AG04450 (cell line): ENCODE measurements at places on chromosomes 3 and 15.
A peak's percentile ranks its signal among the peaks of the same experiment; 100 is the strongest.

DNA sequence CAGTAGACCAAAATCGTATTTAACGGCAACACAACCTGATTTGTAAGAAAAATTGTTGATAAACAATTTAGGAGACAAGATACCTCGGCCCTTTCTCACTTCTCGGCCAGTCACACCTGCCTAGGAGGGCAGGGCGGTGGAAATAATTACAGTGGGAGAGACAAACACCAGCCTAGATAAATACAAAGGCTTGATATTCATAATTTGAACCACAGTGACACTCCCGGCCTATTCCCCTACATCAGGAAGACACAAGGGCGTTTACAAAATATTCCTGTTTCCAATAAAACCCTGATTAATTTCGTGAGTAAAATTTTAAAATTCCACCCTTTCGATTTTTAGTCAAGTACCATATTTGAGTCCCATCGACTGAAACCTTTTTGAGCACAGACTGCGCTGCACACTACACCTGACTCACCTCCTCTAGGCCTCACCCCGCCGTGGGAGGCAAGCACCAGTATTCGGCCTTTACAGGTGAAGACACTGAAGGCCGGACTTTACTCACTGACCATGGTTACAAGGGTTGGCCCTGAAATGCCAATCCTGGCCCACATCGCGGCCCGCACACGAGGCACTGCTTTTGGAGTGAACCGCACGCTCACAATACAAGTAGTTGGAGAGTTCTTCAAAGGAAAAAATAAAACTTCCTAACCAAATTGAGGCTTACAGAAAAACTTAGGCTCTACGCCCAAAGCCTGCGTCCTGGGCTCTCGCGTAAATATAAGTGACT, 794 bp downstream of the ARPP19 start:
- no peak for DNase-seq

- DNase-seq, result no peak
These were observed 58.7 kb upstream of the CHST2 start for GRCh38 chr3:143060906-143061305.

DNA sequence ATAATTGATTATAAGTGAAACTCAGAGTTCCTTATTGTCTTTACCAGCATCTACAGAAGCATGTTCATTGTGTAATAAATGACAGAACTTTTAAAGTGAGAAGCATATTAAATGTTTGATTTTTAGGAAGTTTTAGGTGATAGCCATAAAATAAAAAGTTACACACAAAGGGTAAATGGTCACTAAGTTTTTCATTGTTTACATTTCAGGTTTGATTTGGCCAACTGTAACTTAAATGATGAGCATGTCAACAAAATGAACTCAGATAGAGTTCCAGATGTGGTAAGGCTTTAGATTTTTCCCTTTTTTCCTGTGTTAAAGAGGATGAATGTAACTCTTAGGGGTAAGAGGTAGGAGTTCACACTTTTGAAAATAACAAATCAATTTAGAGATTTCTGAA, 25.9 kb downstream of the NMD3 start:
- DNase-seq, result no peak

GRCh38 chr3:39090922-39091321, 16.5 kb downstream of the GORASP1 start:
- no peak for DNase-seq

DNA sequence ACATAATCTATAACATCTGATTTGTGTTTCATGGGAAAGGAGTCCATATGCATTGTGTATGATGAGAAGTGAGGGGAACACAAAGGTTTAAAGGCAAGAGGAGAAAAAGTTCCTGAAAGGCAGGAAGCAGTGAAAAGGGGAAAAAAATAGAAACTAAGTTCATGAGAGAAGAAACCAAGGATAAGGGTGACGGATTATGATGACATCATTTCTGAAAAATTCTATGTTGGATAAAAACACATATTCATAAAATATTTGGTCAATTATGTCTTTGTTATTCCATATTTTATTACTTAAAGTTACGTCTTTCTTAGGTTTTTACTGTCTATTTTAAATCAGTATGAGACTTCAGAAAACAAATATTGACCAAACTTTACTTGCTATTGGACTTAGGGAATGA, 48.6 kb upstream of the CP start:
- DNase-seq, result no peak

DNA sequence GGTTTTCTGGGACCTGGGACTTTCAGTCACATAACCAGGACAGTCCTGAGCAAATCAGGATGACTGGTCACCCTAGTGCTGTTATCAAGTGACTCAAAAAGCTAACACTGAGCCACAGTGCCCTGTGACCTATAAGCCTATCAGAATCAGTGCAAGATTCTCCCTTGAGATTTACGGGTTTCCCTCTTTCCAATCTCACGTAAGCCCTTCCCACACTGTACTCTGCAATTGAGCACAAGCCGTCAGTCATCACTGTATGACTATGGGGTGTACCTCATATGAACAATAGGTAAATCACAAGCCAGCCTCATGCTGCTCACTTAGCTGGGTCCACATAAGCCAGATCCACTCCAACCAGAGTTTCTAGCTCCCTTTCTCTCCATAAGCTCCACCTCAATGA, 21.0 kb upstream of the CLDN18 start:
- DNase-seq, result no peak

DNA sequence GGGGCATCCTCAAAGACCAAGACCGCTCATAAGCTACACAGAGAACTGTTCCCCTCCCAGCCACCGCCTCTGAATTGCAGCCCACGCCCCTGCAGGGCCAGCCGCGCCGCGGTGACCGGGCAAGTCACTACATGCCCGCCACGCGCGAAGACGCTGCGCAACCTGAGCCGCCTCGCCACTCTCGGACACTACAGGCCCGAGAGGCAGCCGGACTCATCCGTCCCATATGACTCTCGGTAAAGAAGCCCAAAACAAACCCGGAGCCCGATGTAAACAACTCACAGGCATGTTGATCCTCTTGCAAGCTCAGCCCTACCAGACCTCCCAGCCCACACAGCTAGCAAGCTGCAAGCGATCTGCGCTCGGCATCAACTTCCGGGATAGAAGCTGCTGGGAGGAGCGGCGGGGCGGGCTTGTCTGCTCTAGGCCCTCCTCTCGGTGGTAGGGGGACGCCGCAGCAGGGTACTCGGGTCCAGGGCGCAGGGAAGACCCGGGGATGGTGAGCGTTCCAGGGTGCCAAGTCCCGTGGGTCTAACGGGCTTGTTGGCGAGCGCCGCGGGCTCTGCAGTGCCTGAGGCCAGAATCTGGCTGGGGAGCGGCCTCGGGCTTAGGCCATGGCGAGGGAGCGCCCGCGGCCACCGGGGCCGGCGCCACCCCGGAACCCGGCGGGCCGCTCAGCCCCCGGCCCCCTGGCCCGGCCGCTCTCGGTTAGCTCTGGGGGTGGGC, at the start of gene RPS27L:
RPS27L (minus strand) TSS at position 360 of the 726 bp plus-strand sequence; CDS start at position 288, 72 bp downstream.
- peak; percentile 94 for DNase-seq

DNA sequence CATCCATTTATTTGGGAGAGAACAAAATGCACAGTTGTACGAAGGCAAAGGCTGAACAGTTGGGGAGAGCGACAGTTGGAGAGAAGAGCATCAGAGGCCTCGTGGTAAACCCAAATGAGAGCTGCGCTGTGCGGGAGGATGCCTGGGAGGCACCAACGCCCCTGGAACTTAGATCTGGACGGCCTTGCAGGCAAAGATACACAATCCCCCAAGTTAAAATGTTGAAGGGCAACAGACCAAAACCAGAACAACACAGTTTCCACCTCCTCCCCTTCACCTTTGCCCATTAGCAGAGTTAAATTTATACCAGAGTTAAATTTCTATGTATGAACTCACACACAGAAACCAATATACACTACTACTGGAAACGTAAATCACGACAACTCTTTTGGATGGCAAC, 339.6 kb downstream of the RORA start:
- no peak for DNase-seq

- DNase-seq, result no peak
These were observed 38.3 kb downstream of the PDE8A start for GRCh38 chr15:85019815-85020590.

- DNase-seq, result no peak
These were observed 300.9 kb downstream of the MCTP2 start for GRCh38 chr15:94532226-94532625.

DNA sequence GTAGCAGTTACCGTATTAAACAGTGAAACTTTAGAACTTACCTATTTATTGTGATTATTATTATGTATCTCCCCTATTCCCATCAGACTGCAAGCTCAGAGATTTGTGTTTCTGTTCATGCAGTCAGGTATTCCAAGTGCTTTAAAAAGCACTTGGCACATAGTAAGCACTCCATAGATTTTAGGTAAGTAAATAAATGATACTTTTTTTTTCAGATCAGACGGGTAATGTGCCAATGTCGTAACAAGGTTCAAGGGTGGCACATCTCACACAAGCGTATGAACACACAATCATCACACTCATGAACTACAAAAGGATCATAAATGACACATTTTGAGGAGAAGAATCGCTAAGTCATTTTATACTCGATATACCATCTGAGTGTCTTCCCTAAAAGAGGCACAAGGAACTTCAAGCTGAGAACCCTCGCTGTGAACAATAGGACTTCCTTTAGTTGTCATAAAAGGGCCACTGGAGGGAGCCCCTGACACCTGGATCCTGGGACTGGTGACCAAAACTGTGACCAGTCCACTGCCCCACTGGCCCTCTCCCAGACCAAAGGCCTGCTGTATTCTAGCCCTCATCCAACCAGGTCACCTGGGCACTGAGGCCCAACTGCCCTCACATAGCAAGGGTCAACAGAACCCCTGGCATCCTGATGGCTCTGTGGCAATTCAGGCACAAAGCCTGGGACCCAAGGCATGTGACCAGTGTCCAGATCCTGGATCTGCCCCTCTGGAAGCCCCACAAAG, 32.1 kb downstream of the KIF9 start:
- no peak for DNase-seq

- no peak for DNase-seq
These were observed 26.5 kb upstream of the CD47 start for GRCh38 chr3:108117241-108117775.

DNA sequence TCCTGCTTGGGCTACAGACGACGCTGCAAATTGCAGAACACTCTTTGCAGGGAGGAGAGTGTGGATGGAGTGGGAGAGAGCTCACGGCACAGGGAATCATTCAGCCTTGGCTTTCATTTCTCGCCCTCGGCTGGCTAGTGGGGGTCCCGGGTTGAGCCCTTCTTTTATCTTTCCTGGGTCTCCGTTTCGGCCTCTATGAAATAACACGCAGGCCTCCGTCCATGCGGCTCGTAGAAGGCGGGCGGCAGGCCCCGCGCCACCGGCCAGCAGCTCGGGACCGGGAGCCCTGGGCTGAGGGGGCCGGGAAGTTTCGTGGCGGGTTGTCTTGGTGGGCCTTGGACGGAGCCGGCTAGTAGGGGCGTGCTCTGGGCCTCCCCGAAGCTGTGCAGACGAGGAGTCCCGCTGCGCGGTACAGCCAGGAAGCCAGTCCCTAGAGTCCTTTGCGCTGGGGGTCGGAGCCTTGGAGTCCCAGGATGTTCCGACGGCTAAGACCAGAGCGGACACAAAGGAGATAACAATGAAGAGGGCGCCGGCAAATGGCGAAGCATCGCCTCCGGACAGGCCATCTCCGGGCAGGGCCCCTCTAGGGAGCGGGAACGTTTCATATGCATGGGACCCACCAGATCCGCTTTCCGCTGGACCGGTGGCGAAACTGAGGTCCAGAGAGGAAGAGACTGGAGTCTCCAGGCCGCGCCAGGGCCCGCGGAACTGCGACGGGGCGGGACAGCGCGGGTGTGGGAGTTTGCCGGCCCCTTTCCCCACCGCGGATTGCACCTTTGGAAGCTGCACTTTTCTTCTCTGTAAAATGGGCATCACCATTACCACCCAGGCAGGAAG, 4.3 kb downstream of the RNU6-1 start:
- no peak for DNase-seq

DNA sequence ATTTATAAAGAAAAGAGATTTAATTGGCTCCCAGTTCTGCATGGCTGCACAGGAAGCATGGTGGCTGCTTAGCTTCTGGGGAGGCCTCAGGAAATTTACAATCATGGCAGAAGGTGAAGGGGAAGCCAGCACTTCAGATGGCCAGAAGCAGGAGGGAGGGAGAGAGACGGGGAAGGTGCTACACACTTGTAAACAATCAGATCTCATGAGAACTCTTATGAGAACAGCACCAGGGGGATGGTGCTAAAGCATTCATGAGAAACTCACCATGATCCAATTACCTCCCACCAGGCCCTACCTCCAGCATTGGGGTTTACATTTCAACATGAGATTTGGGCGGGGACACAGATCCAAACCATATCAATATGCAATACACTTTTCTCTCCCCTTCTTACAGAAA, 73.7 kb downstream of the ECT2 start:
- DNase-seq, result no peak

DNA sequence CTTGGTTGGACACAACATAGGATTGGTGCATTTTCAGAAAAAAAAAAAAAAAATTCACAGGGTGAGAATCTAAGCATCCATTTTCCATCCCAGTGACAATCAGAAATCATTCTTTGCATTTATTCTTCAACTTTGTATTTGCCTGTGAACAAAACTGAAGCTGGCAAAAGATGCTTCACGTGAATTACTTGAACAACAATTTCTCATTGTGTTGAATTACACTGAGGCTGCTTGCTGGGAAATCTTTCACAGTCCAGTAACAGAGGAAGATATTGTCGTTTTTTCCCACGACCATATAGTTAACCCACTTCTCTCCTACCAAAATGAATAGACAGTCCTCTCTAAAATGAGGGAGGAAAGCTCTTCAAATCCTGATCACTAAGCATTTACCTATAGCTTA, 4.3 kb upstream of the SLCO3A1 start:
- no peak for DNase-seq

GRCh38 chr3:40572588-40572987, 47.8 kb downstream of the ZNF621 start:
- no peak for DNase-seq

GRCh38 chr3:69014022-69014580, 617 bp upstream of the EOGT start:
- DNase-seq, result no peak

- no peak for DNase-seq
These were observed 3.1 kb upstream of the FOXB1 start for GRCh38 chr15:60000824-60001609.

DNA sequence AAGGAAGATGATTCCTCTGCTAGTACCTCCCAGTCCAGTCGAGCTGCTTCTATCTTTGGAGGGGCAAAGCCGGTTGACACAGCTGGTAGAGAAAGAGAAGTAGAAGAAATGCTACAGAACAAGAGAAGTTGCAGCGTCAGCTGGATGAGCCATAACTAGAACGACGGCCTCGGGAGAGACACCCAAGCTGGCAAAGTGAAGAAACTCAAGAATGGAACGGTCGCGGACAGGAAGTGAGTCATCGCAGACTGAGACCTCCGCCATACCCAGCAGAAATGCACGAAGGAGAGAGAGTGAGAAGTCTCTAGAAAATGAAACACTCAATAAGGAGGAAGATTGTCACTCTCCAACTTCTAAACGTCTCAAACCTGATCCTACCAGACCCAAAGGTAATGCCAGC, 19.0 kb upstream of the PARP14 start:
- DNase-seq, result no peak
